ENCODE measurements at places on chromosomes 6 and 20. TPM values are rescaled to one million over a fixed set of nuclear protein-coding genes. Genes with fewer than 3 reads are reported as not detected.

The COL9A3 gene
- total RNA-seq = 0.54 TPM

The RPS6KA2 gene
- total RNA-seq = 59.5 TPM

The BPIFB1 gene
- total RNA-seq = not detected

The RNF182 gene
- total RNA-seq = not detected

The CRISP1 gene
- total RNA-seq = not detected

The PRSS16 gene
- not detected for total RNA-seq

The NKX2-2 gene
- not detected for total RNA-seq

GRCh38 chr6:161333410-161333809, 59.5 kb upstream of the AGPAT4 start:
- no peak for DNase-seq
- H3K27ac ChIP-seq = no peak overlapping the region
- H3K4me3 ChIP-seq = no peak overlapping the region
- H3K4me1 ChIP-seq = no peaks in the 10 kb centered on the region
- H3K36me3 ChIP-seq = no peaks in the 10 kb centered on the region

DNA sequence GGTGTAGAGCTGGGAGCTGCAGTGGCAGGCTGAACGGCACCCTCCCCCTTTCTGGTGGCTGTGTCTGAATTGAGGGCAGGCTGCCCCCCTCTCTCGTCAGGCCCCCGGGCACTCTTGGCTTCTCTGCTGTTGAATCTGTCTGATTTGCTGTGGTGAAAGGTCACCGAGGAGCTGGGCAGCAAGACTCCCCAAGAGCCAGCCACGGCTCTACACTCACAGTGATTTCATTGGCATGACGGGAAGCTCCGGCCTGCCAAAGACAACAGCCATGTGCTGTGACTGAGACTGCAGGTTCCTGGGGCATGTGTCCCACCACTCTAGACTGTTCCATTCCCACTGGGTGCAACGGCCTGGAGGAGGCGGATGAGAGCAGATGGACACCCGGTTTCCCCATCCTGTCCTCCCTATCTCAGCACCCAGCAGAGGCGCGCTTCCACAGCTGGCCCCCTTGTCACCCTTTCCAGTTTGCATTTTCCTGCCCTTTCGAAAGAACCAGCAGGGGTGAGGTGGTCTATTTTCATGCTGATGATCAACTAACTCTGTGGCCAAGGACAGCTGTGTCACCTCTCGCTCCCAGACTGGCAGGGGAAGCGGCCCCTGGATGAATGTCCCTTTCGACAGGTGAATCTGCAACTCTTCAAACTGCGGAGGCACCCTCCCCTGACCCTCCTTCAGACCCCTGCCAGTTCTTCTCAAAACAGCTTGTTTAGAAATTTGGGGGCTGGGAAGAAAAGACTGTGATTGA, 2.2 kb downstream of the APCDD1L start:
- peaks cover 16% of the 10 kb centered on the region for H3K4me1 ChIP-seq
- H3K27ac ChIP-seq = peak overlapping the region; percentile 57
- no peaks in the 10 kb centered on the region for H3K27me3 ChIP-seq
- H3K4me3 ChIP-seq = peak overlapping the region; percentile 55
- peak; percentile 55 for DNase-seq
- no peaks in the 10 kb centered on the region for H3K36me3 ChIP-seq

GRCh38 chr20:48658505-48658904, 169.3 kb downstream of the PREX1 start:
- H3K27me3 ChIP-seq = no peaks in the 10 kb centered on the region
- H3K4me1 ChIP-seq = peaks cover 49% of the 10 kb centered on the region
- H3K27ac ChIP-seq = peak overlapping the region; percentile 63

GRCh38 chr6:137876547-137876946, 9.5 kb downstream of the TNFAIP3 start:
- H3K27me3 ChIP-seq = no peaks in the 10 kb centered on the region
- H3K4me3 ChIP-seq = no peak overlapping the region
- no peak overlapping the region for H3K27ac ChIP-seq
- peaks cover 34% of the 10 kb centered on the region for H3K4me1 ChIP-seq
- peaks cover 49% of the 10 kb centered on the region for H3K36me3 ChIP-seq

GRCh38 chr6:160275511-160276003, 16.9 kb upstream of the SLC22A2 start:
- H3K4me1 ChIP-seq = no peaks in the 10 kb centered on the region
- H3K4me3 ChIP-seq = no peak overlapping the region
- H3K36me3 ChIP-seq = no peaks in the 10 kb centered on the region
- H3K27ac ChIP-seq = peak overlapping the region; percentile 40

- H3K27me3 ChIP-seq = no peaks in the 10 kb centered on the region
- no peak overlapping the region for H3K27ac ChIP-seq
- H3K36me3 ChIP-seq = no peaks in the 10 kb centered on the region
- DNase-seq = no peak
Observed at GRCh38 chr6:72703093-72703492, 81.2 kb downstream of the KCNQ5 start.

GRCh38 chr6:3340358-3340802, 81.6 kb downstream of the PSMG4 start:
- no peak overlapping the region for H3K27ac ChIP-seq
- H3K4me1 ChIP-seq = no peaks in the 10 kb centered on the region
- H3K36me3 ChIP-seq = no peaks in the 10 kb centered on the region
- DNase-seq = no peak
- no peak overlapping the region for H3K4me3 ChIP-seq

DNA sequence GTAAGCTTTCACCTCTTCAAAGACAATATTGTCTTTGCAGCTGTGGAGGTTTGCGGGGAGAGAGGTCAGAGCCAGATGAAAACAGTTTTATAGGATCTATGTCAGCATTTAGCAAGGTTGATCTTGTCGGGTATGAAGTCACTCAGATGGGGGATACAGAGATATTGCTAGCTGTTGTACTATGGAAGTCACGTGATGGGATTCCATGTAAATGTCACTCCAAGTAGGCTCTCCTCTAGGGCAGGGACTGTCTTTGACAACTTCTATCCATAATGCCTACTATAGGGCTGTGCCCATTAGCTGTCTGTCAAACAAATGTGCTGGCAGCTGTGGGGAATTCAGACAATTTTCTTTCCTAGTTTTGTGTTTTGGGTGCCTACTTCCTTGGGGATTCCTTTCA, 54.8 kb downstream of the HECA start:
- H3K4me3 ChIP-seq = no peak overlapping the region
- no peak overlapping the region for H3K27ac ChIP-seq
- H3K4me1 ChIP-seq = no peaks in the 10 kb centered on the region

GRCh38 chr6:109477725-109478124, 5.3 kb downstream of the ZBTB24 start:
- no peaks in the 10 kb centered on the region for H3K27me3 ChIP-seq
- peaks cover 29% of the 10 kb centered on the region for H3K36me3 ChIP-seq
- no peak for DNase-seq
- H3K4me1 ChIP-seq = peaks cover 58% of the 10 kb centered on the region
- no peak overlapping the region for H3K4me3 ChIP-seq

DNA sequence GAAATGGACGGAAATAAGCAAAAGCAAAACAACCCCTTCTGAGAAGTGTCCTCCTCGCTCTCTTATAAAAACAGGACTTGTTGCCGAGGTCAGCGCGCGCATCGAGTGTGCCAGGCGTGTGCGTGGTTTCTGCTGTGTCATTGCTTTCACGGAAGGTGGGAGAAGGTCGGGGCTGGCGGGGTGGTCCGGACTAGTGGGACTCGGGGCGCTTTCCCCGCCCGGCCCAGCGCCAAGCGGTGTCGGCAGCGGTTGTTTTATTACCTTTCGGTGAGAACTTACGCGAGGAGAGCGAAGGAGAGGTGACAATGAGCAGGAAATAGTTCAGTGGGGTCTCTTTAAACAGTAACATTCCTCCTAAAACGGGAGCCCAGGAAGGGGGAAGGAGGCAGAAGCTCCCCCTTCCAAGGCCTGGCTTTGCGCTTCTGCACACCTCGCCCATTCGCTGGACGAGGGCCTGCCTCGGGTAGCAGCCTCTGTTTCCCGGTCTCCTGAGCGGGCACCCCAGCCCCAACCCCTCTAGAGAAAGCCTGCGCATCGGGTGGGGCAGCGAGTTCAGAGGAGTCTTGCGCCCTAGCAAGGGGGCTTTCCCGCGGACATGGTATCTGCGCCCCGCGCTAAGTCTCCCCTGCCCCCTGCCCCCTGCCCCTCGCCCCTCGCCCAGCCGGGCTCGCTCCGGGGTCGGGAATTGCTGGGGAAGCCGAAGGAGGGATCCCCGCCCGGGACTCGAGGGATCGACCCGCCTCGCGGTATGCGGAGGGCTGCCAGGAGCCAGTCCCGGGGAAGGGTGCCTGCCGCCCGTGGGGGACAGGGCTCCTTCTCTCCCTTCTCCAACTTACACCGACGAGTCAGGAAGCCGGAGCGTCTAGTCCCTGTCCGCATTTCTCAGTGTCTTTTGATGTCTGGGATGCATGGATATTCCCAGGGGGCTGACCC, 1.2 kb upstream of the TBXT start:
- H3K27ac ChIP-seq = no peak overlapping the region
- peak overlapping the region; percentile 44 for H3K4me3 ChIP-seq
- H3K4me1 ChIP-seq = no peaks in the 10 kb centered on the region
- DNase-seq = no peak

GRCh38 chr6:74925683-74926082, 280.2 kb downstream of the COL12A1 start:
- no peak overlapping the region for H3K4me3 ChIP-seq
- DNase-seq = no peak
- peaks cover 2% of the 10 kb centered on the region for H3K4me1 ChIP-seq
- no peaks in the 10 kb centered on the region for H3K27me3 ChIP-seq
- H3K36me3 ChIP-seq = no peaks in the 10 kb centered on the region
- H3K27ac ChIP-seq = no peak overlapping the region

DNA sequence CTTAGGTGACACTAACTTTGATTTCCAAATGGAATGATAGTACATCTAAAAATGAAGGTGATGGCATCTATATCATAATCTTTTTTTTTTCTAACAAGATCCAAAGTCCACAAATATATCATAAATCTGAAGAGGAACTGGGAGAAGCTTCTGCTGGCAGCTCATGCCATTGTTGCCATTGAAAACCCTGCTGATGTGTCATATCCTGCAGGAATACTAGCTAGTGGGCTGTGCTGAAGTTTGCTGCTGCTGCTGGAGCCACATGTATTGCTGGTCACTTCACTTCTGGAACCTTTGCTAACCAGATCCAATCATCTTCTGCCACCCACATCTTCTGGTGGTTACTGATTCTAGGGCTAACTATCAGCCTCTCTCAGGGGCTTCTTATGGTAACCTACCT, 27.4 kb upstream of the KHDC1 start:
- DNase-seq = no peak
- no peak overlapping the region for H3K4me3 ChIP-seq

- peak overlapping the region; percentile 95 for H3K27ac ChIP-seq
- no peaks in the 10 kb centered on the region for H3K4me1 ChIP-seq
- no peaks in the 10 kb centered on the region for H3K27me3 ChIP-seq
- DNase-seq = no peak
Observed at GRCh38 chr6:84774157-84774984, 10.0 kb upstream of the TBX18 start.

Measured in thoracic aorta (tissue), 2 donors.